ENCODE measurements at places on chromosomes 4 and X.

GRCh38 chr4:141078871-141079270, 54.4 kb downstream of the RNF150 start:
- no peak overlapping the region for H3K4me3 ChIP-seq
- DNase-seq: no peak

- H3K4me3 ChIP-seq: no peak overlapping the region
- no peaks in the 10 kb centered on the region for H3K36me3 ChIP-seq
- no peaks in the 10 kb centered on the region for H3K27me3 ChIP-seq
- H3K27ac ChIP-seq: no peak overlapping the region
Observed at GRCh38 chr4:79882806-79883205, 190.2 kb downstream of the ANTXR2 start.

DNA sequence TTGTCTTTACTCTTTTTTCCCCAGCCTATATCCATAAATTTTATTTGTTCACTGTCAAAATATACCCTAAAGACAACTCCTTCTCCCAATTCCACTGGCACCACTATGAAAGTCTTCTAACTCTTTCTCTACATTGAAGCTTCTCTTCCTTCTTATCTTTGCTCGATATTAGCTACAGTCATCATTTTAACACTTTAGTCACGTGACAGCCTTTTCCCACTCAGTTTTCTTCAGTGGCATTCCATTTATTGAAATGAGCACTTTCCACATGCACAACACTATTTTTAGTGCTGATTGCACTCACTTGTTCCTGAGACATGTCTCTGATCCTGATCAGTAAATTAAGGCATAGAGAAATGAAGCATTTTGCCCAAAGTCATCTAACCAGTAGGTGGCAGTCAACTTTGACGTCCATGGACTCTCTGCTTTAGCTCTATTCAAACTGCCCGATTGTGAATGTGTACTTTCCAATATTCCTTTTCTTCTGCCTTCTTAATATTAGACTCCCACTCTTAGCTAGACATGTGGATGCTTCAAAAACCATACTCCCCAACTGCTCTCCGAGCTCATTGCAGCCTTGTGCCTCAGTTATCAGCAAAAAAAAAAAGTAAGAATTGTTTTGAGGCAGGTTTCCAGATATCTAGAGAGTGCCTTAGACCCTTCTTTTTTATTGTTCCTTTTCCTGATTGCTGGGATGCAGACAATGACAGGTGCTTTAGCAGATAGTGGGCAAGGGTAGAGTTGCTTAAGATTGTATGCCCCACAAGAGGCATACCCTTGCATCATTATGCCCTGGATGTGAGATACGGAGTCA, 394.4 kb upstream of the ADGRL3 start:
- no peak for DNase-seq
- no peaks in the 10 kb centered on the region for H3K4me1 ChIP-seq
- no peaks in the 10 kb centered on the region for H3K27me3 ChIP-seq
- no peak overlapping the region for H3K4me3 ChIP-seq
- H3K27ac ChIP-seq: no peak overlapping the region

- no peaks in the 10 kb centered on the region for H3K36me3 ChIP-seq
- no peaks in the 10 kb centered on the region for H3K27me3 ChIP-seq
- no peaks in the 10 kb centered on the region for H3K4me1 ChIP-seq
- no peak overlapping the region for H3K27ac ChIP-seq
- no peak overlapping the region for H3K4me3 ChIP-seq
Observed at GRCh38 chr4:161496-162284, 37.4 kb downstream of the ZNF718 start.

- H3K27me3 ChIP-seq: no peaks in the 10 kb centered on the region
- H3K27ac ChIP-seq: peak overlapping the region; percentile 57
- no peaks in the 10 kb centered on the region for H3K36me3 ChIP-seq
- DNase-seq: no peak
- peaks cover 5% of the 10 kb centered on the region for H3K4me1 ChIP-seq
Observed at GRCh38 chrX:107135965-107136307, 17.3 kb upstream of the RBM41 start.

GRCh38 chr4:8727546-8728510, 135.3 kb downstream of the CPZ start:
- DNase-seq: no peak
- peak overlapping the region; percentile 68 for H3K27ac ChIP-seq
- peaks cover 25% of the 10 kb centered on the region for H3K27me3 ChIP-seq
- peaks cover 5% of the 10 kb centered on the region for H3K4me1 ChIP-seq

DNA sequence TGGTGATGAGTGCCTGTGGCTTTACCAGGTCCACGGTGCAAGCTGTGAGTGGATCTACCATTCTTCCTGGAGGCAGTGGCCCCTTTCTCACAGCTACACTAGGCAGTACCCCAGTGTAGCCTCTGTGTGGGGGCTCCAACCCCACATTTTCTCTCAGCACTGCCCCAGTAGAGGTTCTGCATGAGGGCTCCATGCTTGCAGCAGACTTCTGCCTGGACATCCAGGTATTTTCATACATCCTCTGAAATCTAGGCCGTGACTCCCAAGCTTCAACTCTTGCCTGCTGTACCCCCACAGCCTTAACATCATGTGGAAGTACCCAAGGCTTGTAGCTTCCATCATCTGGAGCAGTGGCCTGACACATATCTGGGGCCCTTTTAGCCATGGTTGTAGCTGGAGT, 90.1 kb downstream of the SH3BGRL start:
- H3K27me3 ChIP-seq: no peaks in the 10 kb centered on the region
- H3K4me1 ChIP-seq: no peaks in the 10 kb centered on the region
- H3K27ac ChIP-seq: no peak overlapping the region

GRCh38 chr4:99504804-99505502, 5.9 kb upstream of the C4orf17 start:
- no peaks in the 10 kb centered on the region for H3K36me3 ChIP-seq
- no peak for DNase-seq
- H3K4me3 ChIP-seq: no peak overlapping the region
- peaks cover 22% of the 10 kb centered on the region for H3K4me1 ChIP-seq
- H3K27ac ChIP-seq: no peak overlapping the region
- no peaks in the 10 kb centered on the region for H3K27me3 ChIP-seq

DNA sequence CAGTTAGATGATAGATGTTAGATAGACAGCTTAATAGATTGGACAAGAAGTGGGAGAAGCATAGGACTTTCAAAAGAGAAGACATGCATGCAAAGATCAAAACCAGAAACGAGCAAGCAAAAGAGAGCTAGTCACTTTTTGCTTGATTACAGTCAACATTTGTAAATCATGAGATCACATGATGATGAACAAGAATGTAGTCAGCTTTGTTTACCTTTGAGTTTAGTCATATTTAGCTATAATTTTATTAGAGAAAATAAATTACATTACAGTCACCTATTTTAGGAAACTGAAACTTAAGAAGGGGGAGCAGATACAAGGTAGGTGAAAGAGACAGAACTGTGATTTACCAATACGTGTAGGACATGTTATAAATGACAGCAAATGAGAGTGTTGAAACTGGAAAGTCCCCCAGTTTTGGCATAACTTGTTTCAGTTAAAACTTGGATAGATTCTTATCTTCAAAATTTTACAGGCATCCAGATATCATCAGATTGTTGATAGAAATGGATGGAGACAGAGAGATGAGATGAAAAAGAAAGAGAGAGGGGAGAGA, 1083.1 kb upstream of the PCDH10 start:
- no peaks in the 10 kb centered on the region for H3K36me3 ChIP-seq
- H3K4me1 ChIP-seq: no peaks in the 10 kb centered on the region
- H3K27me3 ChIP-seq: no peaks in the 10 kb centered on the region
- H3K4me3 ChIP-seq: no peak overlapping the region
- H3K27ac ChIP-seq: no peak overlapping the region
- no peak for DNase-seq

GRCh38 chr4:112284166-112284565, 1.5 kb downstream of the TIFA start:
- H3K27me3 ChIP-seq: no peaks in the 10 kb centered on the region
- no peak for DNase-seq
- H3K27ac ChIP-seq: peak overlapping the region; percentile 92
- H3K36me3 ChIP-seq: peaks cover 19% of the 10 kb centered on the region

GRCh38 chr4:186628058-186628711, 72.8 kb upstream of the MTNR1A start:
- peaks cover 5% of the 10 kb centered on the region for H3K4me1 ChIP-seq
- no peaks in the 10 kb centered on the region for H3K36me3 ChIP-seq
- H3K27ac ChIP-seq: no peak overlapping the region
- H3K27me3 ChIP-seq: peaks cover 5% of the 10 kb centered on the region

- peaks cover 11% of the 10 kb centered on the region for H3K27me3 ChIP-seq
- H3K27ac ChIP-seq: no peak overlapping the region
- no peaks in the 10 kb centered on the region for H3K4me1 ChIP-seq
Observed at GRCh38 chr4:74486905-74487304, 42.0 kb downstream of the AREG start.

DNA sequence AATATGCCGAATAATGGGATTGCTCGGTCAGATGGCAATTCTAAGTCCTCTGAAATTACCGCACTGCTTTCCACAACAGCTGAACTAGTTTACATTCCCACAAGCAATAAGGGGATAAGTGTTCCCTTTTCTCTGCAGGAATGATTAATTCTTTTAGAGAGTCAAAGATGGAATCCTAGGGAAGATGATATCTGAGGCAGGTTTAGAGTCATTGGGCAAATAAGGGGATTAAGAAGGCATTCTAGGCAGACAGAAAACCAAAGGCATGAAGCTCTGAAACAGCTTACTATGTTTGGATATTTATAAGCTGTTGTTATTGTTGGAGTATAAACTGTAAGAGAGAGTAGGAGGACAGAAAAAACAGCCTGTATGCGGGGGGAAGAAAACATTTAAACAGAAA, 85.7 kb downstream of the TET2 start:
- peaks cover 17% of the 10 kb centered on the region for H3K36me3 ChIP-seq
- peaks cover 20% of the 10 kb centered on the region for H3K4me1 ChIP-seq
- H3K27me3 ChIP-seq: no peaks in the 10 kb centered on the region
- no peak overlapping the region for H3K4me3 ChIP-seq

DNA sequence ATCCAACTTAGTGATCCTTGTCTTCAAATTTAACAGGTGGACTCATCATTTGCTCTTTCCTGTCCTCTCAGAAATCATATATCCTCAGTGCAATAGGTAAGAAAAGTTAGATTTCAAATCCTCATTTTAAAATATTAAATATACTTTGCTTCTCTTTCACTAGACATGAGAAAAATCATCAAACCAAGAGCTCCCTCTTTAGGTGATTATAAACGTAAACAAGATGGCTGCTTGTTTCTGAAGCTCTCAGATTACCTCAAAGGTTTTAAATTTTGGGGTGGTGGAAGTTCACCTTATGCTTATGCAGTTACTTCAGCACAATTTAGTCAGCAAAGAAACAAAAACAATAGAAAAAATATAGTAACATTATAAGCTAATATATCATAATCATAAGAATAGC, 27.3 kb downstream of the CSN3 start:
- no peaks in the 10 kb centered on the region for H3K4me1 ChIP-seq
- H3K27ac ChIP-seq: no peak overlapping the region
- no peaks in the 10 kb centered on the region for H3K27me3 ChIP-seq
- no peaks in the 10 kb centered on the region for H3K36me3 ChIP-seq
- DNase-seq: no peak

GRCh38 chr4:8849266-8850073, 22.2 kb downstream of the HMX1 start:
- no peaks in the 10 kb centered on the region for H3K36me3 ChIP-seq
- H3K4me1 ChIP-seq: no peaks in the 10 kb centered on the region

DNA sequence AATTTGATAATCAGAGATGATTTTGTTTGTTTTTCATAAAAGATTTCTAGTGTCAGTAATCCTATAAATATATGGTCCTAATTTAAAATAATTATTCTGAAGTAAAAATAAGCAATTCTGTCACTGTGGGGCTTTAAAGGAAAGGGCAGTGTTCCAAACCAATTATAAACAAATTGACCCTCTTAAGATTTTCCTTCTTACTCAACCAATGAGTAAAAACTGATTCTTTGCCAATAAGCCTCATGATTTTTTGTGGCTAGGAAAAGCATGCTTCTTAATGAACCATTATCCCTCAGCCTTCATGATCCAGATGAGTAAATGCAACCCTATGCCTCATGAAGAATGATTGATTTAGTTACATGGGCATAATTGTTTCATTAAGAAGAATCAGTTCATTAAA, 1010.4 kb downstream of the ADGRL3 start:
- no peak overlapping the region for H3K27ac ChIP-seq
- H3K4me3 ChIP-seq: no peak overlapping the region
- no peaks in the 10 kb centered on the region for H3K36me3 ChIP-seq
- H3K27me3 ChIP-seq: no peaks in the 10 kb centered on the region
- no peaks in the 10 kb centered on the region for H3K4me1 ChIP-seq

DNA sequence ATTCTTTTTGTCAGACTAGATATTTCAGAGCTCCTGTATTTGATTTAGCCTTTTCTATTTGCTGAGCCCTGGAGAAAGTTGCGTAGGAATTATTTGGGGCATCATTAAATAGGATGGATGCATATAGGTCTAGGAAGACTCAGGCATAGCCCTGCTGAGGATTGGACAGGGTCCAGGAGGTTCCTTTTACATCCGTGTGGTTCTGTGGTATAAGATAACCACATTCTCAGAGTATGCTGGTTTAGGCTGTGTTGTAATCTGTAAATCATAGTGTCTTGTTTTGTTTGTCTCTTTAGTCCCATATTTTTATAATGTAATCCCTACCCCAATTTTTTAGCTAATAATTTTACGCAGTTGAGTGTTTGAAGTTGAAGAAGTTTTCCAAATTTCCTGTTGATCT, 513.7 kb downstream of the RPA4 start:
- peaks cover 15% of the 10 kb centered on the region for H3K4me1 ChIP-seq
- no peaks in the 10 kb centered on the region for H3K36me3 ChIP-seq
- DNase-seq: no peak
- no peak overlapping the region for H3K27ac ChIP-seq

DNA sequence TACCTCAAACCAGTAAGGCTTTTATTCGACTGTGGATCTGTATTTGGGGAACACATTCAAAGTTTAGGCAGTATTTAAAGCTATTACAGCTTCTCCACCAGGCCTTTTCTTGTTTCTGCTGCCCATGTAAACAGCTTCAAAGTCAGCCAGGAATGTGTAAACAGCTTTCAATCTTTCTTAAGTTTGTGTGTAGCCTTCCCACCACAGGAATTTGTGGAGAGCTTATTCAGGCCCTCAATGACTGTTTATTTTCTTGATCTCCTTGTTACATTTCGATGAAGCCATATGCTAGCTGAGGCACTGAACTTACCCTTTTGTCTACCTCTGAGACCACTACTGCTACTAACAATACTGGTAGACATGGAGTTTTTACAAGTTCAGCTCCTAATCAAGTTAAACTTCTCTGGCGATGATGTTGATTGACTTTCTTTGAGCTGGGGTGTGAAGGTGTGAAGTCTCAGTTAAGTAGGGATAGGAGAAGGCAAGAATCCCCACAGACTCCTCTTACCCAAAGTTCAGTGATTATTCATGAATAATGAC, 72.6 kb downstream of the NWD2 start:
- no peaks in the 10 kb centered on the region for H3K4me1 ChIP-seq
- H3K36me3 ChIP-seq: no peaks in the 10 kb centered on the region
- no peak overlapping the region for H3K27ac ChIP-seq
- no peak overlapping the region for H3K4me3 ChIP-seq
- no peak for DNase-seq

DNA sequence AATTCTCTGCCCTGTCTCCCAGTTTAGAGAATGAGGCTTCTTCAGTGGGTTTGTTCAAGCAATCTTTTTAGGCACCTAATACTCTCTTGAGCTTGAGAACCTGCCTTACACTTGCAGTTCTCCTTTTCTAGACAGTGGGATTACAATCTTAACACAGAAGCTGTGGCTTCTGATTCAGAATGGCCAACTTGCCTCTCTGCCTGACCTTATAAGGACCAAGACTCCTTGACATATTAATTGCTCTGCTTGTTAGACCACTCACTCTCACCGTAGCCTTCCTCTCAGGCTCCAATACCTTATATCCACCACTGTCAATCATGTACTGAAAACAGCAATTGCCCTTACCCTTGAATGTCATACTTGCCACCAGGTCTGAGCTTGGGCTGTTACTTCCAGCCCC, 338.7 kb upstream of the MAOA start:
- H3K27me3 ChIP-seq: no peaks in the 10 kb centered on the region
- DNase-seq: no peak
- H3K36me3 ChIP-seq: no peaks in the 10 kb centered on the region
- H3K4me1 ChIP-seq: no peaks in the 10 kb centered on the region
- H3K4me3 ChIP-seq: no peak overlapping the region

Measured in central memory CD8-positive, alpha-beta T cell (primary cell).